ENCODE measurements at places on chromosomes 16 and 17. TPM values are rescaled to one million over a fixed set of nuclear protein-coding genes. Genes with fewer than 3 reads are reported as not detected.

Gene CA10
- total RNA-seq: not detected

Gene TBX21
- not detected for total RNA-seq

Gene ZSCAN10
- total RNA-seq: not detected

Gene FOXL1
- 4.6 TPM for total RNA-seq

Gene NPIPB9
- 4.1 TPM for total RNA-seq

Gene ADAMTS18
- 81.7 TPM for total RNA-seq

Gene FOXN1
- total RNA-seq: not detected

Gene ANKRD40CL
- total RNA-seq: not detected

Gene ALOX15
- total RNA-seq: not detected

Gene KIF19
- total RNA-seq: 1.3 TPM

Gene SLC5A11
- total RNA-seq: 0.38 TPM

Gene RECQL5
- 18.1 TPM for total RNA-seq

Gene WNT3
- total RNA-seq: 1.2 TPM

Gene GPRC5C
- 0.67 TPM for total RNA-seq

Gene CCL22
- total RNA-seq: not detected

Gene NPIPB5
- 97.6 TPM for total RNA-seq

Gene RNF157
- total RNA-seq: 0.29 TPM

Measured in vein endothelial cell (primary cell).